ENCODE measurements at places on chromosomes 2 and 18.

DNA sequence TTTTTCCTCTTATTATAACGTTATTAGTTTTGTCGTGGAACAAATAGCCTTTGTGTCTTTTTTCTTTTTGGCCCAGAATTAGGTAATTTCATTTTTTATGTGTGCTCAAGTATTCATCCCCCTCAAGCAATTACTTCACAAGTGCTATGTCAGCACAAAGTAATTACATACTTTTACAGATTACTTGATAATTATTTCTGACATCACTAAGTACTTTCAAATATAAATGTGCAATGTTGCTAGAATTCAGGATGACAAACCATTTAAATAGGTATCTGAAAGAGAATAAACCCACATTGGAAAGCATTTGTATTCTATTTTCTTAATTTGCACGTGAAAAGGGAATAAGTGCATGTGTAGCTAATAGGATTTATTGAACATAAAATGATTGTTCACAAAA, 238.2 kb downstream of the CDH7 start:
- no peak for DNase-seq

GRCh38 chr18:22977847-22978701, 44.9 kb downstream of the RBBP8 start:
- peak; percentile 14 for DNase-seq

GRCh38 chr2:211351987-211352386, 795.6 kb downstream of the CPS1 start:
- DNase-seq = no peak

- DNase-seq = no peak
Measured at GRCh38 chr2:112314856-112315255, 39.5 kb downstream of the ZC3H6 start.

DNA sequence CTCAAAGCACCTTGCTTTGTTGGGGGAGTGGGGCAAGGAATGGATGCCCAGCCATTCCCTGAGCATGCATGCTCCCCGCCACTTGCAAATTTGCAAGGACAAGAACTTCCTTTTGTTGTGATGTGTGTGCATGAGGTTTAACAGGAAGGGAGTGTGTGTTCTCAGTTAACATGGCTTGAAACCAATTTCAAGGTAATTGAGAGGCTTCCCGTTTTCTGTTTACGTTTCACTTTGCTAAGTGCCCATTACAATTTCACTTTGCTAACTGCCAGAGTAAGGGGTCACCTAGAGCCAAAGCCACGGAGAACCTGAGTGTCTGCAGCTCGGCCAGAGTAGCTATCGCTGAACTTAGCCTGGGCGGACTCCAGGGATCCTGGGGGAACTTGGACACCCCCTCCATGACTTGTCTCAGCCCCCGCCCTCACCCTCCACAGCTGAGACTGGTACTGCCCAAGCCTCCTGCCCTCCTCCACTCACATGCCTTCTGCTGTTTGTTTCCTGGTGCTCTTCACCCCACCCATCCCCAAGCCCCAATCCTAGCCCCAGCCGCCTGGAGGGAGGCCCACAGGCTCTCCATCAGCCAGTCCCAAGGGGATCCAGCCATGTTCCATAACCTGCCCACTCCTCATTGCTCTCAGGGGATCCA, 53.6 kb upstream of the LAPTM4A start:
- no peak for DNase-seq

- DNase-seq = no peak
Measured at GRCh38 chr2:242085941-242086621, 216.6 kb downstream of the RTP5 start.

GRCh38 chr2:24225499-24226242, 50.8 kb downstream of the FAM228A start:
- DNase-seq = no peak

GRCh38 chr2:130766711-130767407, 11.5 kb downstream of the AMER3 start:
- DNase-seq = no peak

- DNase-seq = no peak
Measured at GRCh38 chr2:173996766-173997165, 31.6 kb upstream of the SP3 start.

DNA sequence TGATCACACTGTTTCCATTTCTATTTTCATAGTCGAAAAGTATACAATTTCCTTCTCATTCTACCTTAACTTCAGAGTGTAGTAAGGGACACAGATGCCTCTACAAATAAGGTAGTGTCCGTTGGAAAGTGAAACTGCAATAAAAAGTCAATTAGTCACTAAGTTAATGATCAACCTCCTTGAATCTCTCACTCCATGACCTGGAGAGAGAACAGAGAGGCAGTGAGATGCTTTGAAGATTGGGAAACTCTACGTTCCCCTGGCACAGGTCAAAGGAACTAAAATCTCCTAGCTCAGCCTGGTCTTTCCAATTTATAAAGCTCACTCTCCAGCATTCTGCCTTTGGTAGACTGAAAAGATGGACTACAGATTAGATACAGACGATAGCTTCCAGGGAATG, 153.8 kb upstream of the ACAA2 start:
- DNase-seq = no peak

DNA sequence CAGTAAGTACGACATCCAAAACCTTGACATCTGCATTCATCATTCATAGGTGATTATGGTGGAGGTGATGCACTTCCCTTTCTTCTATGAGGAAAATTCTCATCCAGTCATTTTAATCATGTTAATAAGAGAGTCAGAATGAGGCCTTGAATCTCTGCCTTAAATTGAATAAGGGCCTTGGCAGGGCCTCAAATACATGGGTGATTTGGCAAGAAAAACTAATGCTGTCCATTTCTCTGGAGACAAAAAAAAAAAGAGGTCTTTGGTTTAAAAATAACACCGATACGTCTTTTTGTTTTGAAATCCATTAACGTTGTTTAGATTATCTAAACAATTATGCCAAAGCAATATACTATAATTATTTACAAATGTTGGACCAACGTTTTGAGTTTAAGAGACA, 8.1 kb downstream of the COLEC12 start:
- DNase-seq = no peak

DNA sequence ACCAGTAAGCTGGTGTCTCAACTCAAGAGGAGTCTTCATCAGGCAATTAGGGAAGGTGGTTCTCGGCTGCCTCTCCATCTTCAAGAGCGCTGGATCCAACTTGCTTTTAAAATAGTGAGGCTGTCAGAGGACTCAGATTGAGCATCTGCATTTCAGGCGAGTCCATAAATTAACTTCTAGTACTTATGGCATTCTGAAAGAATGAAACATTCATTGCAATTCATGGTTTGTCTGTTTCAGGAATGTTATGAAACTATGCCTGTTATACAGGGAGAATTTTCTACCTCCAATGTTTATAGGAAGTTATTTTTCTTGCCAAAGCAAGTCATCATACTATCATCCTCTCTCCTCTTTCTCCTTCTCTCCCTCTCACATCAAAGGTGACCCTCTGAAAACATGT, 883.2 kb downstream of the SLC4A3 start:
- DNase-seq = no peak

DNA sequence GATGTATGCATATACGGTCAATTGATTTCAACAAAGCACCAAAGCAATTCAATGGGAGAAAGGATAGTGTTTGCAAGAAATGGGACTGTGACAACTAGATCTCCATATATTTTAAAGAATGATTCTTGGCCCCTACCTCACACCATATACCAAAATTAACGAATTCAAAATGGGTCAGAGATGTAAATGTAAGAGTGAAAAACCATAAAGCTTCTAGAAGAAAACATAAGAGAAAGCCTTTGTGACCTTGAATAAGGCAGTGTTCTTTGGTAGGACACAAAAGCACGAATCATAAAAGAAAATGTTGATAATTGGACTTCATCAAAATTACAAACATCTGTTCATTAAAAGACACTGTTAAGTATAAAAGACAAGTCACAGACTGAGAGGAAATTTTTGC, 5.0 kb upstream of the PROC start:
- no peak for DNase-seq

DNA sequence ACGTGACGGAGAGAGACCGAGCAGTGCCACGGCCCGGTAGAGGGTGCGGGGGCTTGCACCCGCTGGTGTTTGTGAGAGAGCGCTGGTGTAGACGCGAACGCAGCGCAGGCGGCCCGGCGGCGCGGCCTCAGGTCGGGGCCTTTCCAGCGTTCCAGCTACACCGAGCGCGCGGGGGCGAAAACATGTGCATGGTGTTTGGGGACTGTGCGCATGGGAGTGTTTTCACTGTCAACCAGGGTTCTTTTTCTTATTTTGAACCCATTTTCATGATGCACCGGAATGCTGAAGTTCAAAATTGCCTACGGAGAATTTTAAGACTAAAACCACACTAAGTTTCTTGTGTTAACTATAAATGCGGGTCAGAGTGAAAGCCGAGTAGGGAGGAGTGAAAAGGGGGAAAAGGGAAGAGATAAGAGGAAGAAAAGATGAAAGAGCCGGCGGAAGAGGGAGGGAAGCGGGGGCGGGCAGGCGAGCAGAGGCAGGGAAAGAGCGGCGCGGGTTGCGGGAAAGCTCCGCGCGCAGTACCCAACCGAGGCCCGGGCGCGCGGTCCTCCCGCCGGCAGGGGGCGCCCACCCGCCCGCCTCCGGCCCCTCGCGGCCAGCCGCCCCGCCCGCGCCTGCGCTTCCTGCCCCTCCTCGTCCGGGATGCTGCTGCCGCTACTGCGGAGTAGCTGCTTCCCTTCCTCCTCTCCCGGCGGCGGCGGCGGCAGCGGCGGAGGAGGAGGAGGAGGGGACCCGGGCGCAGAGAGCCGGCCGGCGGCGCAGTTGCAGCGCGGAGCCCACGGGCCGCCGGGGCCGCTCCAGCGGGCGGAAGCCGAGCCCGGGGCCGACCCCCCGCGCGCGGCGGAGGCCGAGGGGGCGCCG, at the start of gene RAB12:
RAB12 (plus strand) TSS at position 643 of the 864 bp plus-strand sequence; CDS start at position 646, 3 bp downstream.
- DNase-seq = peak; percentile 90

GRCh38 chr2:128769457-128770142, 450.9 kb upstream of the HS6ST1 start:
- no peak for DNase-seq

GRCh38 chr2:219133976-219134375, 26.6 kb downstream of the NHEJ1 start:
- no peak for DNase-seq

GRCh38 chr2:136443661-136444060, 321.7 kb upstream of the THSD7B start:
- DNase-seq = no peak

- peak; percentile 21 for DNase-seq
Measured at GRCh38 chr2:211455216-211455841, 898.9 kb downstream of the CPS1 start.

- DNase-seq = no peak
Measured at GRCh38 chr2:23037596-23037995, 347.4 kb upstream of the KLHL29 start.

DNA sequence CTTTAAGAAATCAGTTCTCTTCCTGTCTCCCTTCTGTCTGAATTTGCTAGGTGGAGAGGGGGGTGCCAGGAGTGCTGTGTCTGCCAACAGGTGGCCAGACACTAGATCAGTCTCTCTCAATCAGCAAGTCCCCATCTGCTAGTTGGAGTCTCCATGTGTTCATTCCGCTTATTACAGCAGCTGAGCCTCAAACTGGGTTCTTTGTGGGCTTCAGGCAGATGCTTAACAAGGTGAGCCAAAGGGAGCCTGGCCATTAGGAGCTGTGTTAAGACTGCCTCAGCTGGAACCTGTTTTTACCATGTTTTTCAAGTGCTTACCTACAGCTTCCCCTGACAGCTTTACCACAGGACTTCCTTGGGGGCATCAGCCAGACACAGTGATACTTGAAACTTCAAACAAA, 401.9 kb downstream of the LRP1B start:
- DNase-seq = no peak

- no peak for DNase-seq
Measured at GRCh38 chr2:5845798-5846330, 153.7 kb downstream of the SOX11 start.

GRCh38 chr2:177547122-177547521, 154.5 kb downstream of the AGPS start:
- DNase-seq = peak; percentile 52

GRCh38 chr2:69149631-69150215, 136.7 kb downstream of the ANTXR1 start:
- no peak for DNase-seq

DNA sequence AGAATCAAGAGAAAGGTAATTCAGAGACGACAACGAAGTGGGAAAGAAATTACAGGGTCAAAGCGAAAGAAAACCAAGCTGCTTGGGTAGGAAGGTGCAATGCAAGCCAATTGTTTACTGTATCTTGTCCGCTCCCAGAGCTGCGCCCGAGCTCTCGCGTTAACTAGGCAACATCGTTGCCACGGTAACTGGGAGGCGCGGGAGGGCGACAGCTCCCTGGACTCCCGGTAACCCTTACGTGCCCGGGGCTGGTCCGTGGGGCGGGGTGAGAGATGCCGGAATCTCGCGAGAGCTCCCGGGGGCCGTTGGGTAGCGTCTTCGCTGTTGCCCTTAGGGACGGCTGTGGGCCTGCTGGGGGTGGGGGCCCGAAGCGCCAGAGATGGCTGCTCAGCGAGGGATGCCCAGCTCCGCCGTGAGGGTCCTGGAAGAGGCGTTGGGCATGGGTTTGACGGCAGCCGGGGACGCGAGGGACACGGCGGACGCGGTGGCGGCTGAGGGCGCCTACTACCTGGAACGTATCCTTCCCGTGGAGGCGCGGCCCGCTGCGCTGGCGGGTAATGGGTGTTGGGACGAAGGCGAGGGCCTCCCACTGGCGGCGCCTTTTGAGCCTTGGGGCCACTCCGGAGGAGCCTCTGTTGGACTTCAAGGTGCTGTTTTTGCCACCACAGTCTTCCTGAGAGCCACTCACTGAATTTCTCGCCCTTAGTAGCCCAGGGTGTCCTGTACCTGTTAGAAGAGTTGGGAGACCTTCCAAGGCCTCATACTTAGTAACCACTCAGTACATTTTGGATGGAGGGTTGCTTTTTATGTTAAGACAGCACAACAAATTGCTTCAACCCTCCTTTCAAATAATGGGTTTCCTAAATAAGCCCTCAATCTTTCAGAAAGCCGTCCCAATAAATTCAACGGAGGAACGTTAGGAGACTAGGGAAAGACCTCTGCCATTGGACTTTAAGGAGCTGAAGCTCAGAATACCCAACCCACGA, at the start of gene SPAG16:
SPAG16 (plus strand) TSS at position 360 of the 986 bp plus-strand sequence.
- peak; percentile 97 for DNase-seq

- peak; percentile 78 for DNase-seq
Measured at GRCh38 chr2:174699993-174700766, 64.1 kb downstream of the CHRNA1 start.

DNA sequence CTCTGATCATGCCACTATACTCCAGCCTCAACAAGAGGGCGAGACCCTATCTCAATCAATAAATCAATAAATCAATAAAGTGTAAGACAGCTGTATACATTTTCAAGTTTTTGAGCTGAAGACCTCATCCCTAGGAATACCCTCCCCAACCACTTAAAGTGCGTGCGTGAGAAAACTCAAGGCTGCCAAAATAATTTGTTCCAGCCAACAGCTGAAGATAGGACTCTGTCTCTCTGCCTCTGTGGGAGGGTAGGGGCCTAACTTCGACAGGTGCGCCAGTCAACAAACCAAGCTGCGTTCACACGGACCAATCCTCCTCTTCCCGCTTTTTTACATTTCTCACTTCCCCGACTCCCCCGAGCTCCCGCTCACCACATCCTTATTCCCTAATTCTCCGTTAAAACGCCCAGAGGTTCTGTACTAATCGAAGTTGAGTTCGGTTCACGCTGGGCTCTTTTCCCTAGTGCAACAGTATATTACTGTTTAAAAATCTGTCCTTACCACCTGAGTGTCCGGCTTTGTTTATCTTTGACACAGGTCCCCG, 618 bp downstream of the POLR2D start:
- peak; percentile 52 for DNase-seq

Measured in GM13977 (cell line).